Stimulated activated CD4-positive, alpha-beta T cell treated with anti-CD3 and anti-CD28 coated beads, Interleukin-15, amount 100 ng/mL, for 1 hour (primary cell): ENCODE measurements at places on chromosomes 6 and 20.

DNA sequence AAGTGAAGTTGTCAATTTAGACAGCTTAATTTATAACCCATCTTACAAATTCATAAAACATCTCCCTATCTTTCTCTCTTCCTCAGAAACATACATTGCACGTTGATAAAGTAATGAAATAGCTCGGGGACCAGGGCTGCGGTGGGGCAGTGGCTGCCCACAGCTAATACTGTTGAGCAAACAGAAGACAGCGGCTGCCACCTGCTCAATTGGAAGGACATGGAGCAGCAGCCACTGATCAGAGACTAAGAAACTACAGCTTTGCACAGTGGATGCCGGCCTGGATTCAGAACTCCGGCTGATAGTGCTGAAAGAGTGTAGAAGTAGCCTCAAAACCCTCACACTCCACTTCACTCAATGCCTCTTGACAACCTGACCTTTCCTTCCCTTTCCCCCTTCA is 157.9 kb upstream of the PDE10A start:
- no peak for DNase-seq

GRCh38 chr6:1849691-1850090 is 240.0 kb downstream of the FOXC1 start:
- DNase-seq = no peak

- DNase-seq = no peak
Observed at GRCh38 chr20:45780159-45780558, 11.5 kb downstream of the WFDC3 start.

- DNase-seq = no peak
Observed at GRCh38 chr6:156980948-156981347, 203.8 kb downstream of the ARID1B start.

DNA sequence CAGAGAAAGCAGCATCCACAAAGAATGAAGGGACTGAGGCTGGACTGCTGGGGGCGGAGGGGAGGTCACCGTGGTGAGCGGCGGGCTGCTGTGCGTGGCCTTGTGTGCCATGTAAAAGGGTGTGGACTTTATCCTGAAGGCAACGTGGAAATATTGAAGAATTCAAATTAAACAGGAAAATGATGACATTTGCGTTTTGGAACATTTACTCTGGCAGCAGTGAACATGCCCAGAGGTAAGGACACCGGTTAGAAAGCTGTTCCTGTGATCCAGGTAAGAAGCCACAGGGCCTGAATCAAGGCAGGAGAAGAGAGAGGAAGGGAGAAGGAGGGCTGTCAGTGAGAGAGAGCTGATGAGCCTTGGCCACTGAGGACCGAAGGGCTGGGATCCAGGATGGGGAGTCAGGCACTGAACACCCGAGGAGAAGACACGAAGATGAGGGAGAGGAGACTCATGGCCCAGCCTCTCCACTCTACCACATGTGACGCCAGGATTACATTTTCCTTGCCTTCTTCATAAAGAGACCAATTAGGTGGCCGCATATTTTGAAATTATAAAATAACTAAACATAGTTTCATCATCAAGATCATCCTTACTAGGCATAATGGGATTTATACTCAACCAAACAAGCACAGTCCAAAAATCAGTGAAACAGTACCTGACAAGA is 58.4 kb downstream of the TRAM2 start:
- no peak for DNase-seq

- DNase-seq = no peak
Observed at GRCh38 chr6:91487696-91488392, 901.0 kb upstream of the MAP3K7 start.

DNA sequence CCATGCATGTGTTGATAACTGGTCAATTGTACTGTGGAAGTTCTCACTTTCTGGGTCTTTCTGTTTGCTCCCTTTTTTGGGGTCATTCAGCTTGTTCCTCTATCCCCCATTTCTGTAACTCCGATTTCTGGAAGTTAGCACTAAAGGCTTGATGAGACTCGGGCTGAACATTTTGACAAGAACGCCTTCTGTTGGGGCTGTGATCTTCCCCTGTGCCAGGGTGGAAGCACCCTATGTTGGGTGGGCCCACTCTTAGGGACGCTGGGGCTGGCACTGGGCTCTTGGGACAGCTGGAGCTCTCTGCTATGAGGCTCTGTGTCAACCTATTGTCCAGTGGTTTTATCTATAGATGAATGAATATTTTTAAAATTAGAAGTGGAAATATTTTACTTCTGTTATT is 60.1 kb upstream of the FRMD1 start:
- no peak for DNase-seq

DNA sequence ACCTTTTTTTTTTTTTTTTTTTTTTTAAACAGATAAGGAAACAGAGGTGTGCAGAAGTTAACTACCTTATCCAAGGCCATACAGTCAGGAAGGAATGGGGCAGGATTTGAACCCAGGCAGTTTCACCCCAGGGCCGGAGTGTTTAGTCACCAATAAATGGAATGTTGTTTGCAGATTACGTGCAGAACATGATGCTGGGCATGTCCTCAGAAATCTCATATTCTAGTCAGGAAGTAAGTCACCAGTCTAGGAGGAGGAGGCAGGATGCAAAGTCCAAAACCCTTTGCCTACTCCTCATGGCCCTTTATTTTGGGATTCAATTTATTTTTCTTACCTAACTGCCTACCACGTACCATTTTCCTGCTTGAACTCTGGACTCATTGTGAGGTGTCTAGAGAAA is 57.1 kb upstream of the LRRC1 start:
- DNase-seq = no peak

DNA sequence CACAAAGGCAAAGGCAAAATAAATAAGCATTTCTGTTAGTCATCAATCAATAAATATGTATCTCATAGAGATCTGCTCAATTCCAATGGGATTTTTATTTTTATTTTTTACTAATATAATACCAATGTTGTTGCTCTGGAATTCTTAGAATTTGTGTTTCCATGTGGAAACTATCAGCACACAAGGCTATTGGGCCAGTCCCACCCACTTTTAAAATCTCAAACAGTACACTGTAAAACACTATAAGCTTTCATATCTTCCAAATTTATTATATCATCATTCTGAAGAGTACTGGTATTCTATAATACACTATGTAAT is 563.8 kb upstream of the MARCKS start:
- no peak for DNase-seq

GRCh38 chr20:56392881-56393482 is 537 bp downstream of the CSTF1 start:
- no peak for DNase-seq

- no peak for DNase-seq
Observed at GRCh38 chr6:150720774-150721233, 121.1 kb downstream of the PLEKHG1 start.

DNA sequence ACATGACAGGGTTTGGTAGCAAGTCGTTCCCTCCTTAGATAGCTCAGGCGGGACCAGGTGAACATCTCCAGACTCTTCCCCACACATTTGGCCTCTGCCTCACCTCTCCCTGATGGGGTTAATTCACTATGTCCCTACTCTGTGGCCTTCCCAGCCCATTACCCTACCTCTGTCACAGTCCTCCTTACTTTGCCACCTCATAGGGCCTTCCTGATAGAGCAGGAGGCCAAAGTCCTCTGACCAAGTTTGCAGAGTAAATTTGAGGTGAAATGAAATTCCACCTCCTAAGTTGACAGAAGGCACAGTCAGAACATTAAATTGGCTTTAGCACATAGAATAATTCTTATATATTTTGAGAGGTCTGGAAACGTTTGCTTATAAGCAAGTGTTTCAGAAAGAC is 53.1 kb upstream of the ARMC2 start:
- no peak for DNase-seq

DNA sequence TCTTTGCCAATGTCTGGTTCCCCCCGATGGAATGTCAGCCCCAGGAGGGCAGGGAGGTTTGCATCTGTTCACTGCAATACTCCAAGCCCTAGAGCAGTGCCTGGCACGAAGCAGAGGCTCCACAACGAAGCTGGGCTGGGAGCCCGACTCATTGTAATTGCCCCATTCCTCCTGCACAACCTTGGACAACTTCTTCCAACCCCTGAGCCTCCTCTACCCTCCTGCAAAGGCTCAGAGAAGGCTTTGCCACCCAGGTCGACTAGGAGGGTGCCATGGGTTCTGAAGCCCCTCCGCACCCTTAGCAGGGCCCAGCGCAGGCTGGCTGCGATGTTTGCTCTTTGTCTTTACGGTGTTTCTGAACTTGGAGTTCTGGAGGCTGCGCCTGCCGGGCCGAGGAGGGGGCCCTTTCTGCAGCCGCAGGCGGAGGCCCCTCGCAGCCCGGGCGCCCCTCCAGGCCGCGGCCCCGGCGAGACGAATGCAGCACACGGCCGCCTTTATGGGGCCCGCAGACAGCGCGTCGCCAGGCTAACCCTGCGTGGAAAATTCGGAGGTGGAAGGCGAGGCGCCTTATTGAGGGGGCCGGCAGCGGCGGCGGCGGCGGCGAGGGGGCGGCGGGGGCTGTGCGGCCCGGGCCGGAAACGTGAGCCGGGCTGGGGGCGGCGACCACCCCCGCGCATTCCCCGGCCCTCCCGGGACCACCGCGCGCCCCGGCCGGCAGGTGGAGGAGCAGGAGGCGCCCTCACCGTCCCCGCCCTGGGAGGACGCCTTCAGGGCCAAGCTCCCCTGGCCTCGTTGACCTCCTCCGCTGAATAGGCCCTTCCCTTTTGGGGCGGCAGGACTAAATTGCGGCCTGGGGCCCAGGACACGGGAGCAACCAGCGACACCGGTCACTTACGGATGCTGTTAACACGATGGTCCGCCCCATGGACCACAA is 27.0 kb downstream of the SNAI1 start:
- DNase-seq = no peak

GRCh38 chr6:13480631-13481501 is 6.5 kb downstream of the GFOD1 start:
- no peak for DNase-seq

GRCh38 chr20:408843-409696 is 971 bp downstream of the RBCK1 start:
- no peak for DNase-seq

- no peak for DNase-seq
Observed at GRCh38 chr6:57257911-57258541, 35.9 kb upstream of the RAB23 start.

- no peak for DNase-seq
Observed at GRCh38 chr6:16496210-16496609, 257.8 kb downstream of the GMPR start.

- no peak for DNase-seq
Observed at GRCh38 chr6:118722829-118723813, 71.7 kb upstream of the CEP85L start.

- no peak for DNase-seq
Observed at GRCh38 chr20:31644701-31645100, 7.0 kb downstream of the COX4I2 start.

DNA sequence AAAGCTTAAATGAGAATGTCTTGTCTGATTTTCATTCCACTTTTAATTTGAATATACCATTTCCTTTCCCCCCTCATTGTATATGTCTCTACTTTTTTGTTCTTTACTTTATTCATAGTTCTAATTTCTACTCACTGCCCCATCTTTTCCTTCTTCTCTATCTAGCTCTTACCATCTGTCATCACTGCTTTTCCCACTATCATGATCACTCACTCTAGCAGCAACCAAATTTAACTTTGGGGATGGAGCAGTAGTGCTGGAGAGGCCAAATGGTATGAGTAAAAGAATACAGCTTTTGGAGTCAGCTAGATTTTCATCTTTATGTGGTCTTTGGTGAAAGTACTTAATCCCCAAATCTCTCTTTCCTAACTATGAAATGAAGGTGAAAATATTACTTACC is 25.5 kb downstream of the QKI start:
- DNase-seq = no peak
